ENCODE measurements at places on chromosomes 6 and 20.
A peak's percentile ranks its signal among the peaks of the same experiment; 100 is the strongest.

GRCh38 chr6:34585108-34585507, 29.0 kb upstream of the SPDEF start:
- DNase-seq = no peak

GRCh38 chr20:34008477-34008876, 14.8 kb downstream of the RALY start:
- no peak for DNase-seq

DNA sequence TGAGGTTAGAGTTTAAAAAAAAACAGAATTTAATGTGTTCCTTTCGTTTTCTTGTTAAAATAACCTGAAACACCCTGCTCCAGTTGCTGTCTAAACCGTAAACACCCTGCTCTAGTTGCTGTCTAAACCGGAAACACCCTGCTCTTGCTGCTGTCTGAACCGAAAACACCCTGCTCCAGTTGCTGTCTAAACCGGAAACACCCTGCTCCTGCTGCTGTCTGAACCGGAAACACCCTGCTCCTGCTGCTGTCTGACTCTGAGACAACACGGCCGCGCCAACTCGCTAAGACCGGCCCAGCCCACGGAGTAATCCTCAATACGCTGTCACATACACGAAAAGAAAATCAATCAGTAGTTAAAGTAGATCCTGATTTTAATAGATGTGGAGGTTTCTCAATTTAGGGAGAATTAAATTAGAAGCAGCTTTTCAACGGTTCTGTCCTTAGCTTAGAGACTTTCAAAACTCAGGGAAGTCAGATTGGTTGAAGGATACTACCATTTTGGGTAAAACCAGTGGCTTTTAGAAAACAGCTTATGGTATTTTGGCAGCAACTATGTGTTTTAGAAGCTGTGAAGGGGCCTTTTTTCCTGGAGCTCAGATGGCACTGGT, 98.3 kb downstream of the RAMACL start:
- DNase-seq = peak; percentile 64

GRCh38 chr6:162999575-163000285, 272.0 kb downstream of the PACRG start:
- DNase-seq = no peak

- no peak for DNase-seq
These were observed 43.6 kb upstream of the IYD start for GRCh38 chr6:150325066-150325772.

DNA sequence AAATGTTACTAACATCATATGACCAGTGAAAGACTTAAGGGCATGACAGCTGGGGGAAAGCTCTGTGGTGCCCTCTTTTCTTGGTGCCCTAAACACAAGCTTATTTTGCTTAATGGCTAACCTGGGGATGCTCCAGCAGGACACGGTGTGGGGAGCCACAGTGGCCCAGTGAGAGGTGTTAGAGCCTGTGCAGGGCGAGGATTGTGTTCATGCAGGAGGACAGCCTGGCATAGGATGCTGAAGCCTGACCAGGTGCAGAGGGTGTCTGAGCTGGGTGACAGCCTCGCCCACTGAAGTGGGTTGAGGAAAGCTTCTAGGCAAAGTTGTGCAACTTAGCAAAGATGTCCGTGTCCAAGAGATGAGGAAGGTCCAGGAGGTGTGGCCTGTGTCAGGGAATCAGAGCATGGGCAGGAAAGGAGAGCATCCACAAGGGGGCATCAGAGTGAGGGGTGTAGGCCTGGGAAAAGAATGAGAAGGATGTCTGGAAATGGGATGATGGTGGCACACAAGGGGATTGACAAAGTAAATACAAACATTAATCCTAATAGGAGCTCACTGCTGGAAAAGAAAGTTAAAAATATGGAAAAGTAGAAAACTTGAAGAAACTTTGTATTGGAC, 33.9 kb downstream of the SLC17A4 start:
- peak; percentile 2 for DNase-seq

- DNase-seq = no peak
These were observed 114.9 kb downstream of the CDH4 start for GRCh38 chr20:61366914-61367313.

DNA sequence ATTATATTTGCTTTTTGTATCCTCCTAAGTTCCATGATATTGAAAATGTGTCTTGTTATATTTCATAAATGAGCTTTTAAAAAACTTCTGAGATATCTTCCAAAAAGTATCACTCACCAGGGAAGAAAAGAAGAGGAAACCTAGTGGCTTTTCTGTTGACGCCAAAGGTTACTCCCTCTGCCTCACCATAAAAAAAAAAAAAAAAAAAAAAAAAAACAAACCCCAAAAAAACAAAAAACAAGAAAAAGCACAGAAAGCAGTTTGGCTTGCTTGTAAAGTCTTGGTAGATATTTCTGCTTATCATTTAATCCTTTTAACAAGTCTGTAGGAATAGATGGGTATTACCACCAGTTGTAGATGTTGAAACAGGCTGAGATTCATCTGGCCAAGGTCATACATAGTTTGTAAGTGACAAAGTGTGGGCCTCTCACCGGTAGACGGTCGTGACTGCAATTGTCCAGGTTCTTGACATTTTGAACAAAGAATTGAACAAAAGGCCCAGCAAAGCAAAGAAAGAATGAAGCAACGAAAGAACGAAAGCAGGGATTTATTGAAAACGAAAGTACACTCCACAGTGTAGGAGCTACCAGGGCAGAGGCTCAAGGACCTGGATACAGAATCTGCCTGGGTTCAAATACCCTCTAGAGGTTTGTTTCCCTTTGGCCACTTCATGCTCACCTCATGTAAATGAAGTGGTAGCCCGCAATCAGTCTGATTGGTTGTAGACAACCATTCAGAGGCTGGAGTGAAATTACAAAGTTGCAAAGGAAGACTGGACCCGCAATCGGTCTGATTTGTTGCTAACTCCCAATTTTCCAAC, 11.6 kb upstream of the ELOVL5 start:
- DNase-seq = no peak

GRCh38 chr6:169530752-169531123, 171.1 kb downstream of the WDR27 start:
- DNase-seq = no peak

DNA sequence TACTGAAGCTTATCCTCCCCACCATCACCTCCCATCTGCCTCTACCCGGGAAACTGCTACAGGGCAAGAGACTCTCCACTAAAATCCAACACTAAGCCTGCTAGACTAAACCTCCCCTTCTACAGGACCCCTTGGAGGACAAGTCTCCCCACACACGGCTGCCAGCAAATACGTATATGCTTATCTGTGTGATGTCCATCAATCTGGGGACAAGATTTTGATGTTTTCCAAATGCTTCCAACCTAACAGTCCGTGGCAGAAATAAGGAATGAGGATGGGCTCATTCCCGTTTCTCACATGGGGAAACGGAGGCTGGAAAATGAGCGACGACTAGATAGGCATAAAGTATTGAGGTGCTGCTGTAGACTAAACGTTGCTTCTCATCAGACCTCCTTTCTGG, 1.8 kb downstream of the KCNK5 start:
- DNase-seq = no peak

GRCh38 chr6:103210686-103211085, 1649.0 kb downstream of the HACE1 start:
- DNase-seq = no peak

- no peak for DNase-seq
These were observed 81.2 kb downstream of the PDE7B start for GRCh38 chr6:135932651-135933050.

DNA sequence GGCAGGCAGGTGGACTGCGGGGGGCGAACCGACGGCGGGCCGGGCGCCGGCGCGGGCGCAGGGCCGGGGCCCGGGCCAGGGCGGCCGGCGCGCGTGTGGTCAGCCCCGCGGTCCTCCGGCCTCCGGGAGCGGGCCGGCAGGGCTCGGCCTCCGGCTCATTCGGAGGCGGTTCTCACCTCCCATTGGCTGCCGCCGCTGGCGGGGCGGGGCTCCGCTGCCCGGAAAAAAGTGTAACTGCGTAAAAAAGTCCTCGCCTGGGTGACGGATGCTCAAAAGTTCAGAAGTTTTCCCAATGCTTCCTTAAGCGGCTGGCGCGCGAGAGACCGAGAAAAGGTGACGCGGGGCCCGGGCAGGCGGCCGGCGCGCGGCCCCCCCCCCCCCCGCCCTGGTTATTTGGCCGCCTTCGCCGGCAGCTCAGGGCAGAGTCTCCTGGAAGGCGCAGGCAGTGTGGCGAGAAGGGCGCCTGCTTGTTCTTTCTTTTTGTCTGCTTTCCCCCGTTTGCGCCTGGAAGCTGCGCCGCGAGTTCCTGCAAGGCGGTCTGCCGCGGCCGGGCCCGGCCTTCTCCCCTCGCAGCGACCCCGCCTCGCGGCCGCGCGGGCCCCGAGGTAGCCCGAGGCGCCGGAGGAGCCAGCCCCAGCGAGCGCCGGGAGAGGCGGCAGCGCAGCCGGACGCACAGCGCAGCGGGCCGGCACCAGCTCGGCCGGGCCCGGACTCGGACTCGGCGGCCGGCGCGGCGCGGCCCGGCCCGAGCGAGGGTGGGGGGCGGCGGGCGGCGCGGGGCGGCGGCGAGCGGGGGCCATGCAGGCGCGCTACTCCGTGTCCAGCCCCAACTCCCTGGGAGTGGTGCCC, at the start of gene FOXC1:
TSS of gene FOXC1 (plus strand) at position 268 of the 849 bp plus-strand sequence. CDS start at position 799, 531 bp downstream.
- no peak for DNase-seq

GRCh38 chr20:49812507-49813304, at the start of gene SLC9A8:
Gene SLC9A8, plus strand, starts transcription at chr20:49812828. Its CDS starts 95 bp downstream, at chr20:49812923.
- DNase-seq = peak; percentile 69

GRCh38 chr20:17611540-17612286, 41.8 kb downstream of the DSTN start:
- no peak for DNase-seq

DNA sequence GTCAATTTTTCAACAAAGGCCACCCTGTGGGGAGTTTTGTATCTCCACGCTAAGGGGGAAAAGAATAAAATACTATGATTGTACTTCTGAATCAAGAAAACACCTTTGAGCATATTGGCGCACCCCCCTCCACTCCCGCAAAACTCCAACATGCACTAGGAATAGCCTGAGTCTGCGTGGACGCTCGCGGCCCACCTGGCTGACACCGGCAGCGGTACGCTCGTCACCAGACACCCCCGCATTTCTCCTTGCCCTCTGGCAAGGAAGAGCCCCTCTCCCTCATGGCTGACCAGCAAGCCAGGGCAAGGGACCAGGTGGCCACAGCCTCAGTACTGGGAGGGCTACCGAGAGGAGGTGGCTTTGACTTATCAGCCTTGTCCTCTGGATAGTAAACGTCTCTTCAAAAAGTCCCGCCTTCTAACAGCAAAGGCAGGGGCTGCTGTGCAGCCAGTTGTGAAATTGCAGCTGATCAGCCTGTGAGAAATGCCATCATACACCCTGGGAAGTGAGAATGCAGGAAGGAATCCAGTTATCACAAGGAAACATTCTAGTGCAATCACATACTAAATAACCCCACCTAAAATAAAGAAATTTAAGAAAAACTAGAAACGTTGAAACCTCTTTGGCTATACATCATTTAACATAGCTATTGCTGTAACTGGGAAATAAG, 84.2 kb downstream of the HUS1B start:
- no peak for DNase-seq

DNA sequence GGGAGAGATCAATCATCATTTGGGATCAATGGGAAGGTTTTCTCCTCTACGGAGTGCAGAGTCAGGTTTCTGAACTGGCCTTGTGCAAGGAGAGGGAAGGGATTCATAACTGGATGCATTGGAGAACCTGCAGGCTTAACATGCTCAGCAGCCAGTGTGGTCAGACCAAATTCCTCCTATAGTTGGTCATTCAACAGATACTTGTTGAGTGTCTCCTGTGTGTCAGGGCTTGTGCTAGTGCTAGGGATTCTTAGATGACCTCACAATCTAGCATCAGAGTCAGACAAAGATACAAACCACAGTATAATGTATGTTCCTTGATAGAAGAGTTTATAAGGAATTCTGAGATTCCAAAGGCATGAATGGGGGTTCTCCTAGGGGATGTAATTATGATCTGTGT, 23.9 kb downstream of the RALY start:
- DNase-seq = no peak

- DNase-seq = no peak
These were observed 388.2 kb upstream of the SYNCRIP start for GRCh38 chr6:86030875-86031274.

- DNase-seq = no peak
These were observed 7.0 kb downstream of the SYNGAP1 start for GRCh38 chr6:33426590-33427511.

DNA sequence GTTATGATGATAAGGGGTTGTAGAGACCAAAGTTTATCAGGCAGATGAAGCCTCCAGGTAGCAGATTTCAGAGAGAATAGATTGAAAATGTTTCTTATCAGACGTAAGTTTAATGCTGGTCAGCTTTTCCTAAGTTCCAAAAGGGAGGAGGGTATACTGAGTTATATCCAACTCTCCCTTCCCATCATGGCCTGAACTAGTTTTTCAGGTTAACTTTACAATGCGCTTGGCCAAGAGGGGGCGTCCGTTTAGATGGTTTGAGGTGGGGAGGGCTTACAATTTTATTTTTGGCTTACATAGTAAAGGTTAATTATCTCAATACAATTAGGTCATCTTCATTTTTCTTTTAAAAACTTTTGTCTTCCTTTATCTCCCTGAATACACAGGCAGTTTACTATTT, 19.4 kb upstream of the IL22RA2 start:
- DNase-seq = no peak

- no peak for DNase-seq
These were observed 68.0 kb downstream of the BMP7 start for GRCh38 chr20:57198132-57199072.

- no peak for DNase-seq
These were observed 173.9 kb downstream of the LRFN2 start for GRCh38 chr6:40413239-40413638.
